ENCODE measurements at places on chromosomes 5 and 9.

DNA sequence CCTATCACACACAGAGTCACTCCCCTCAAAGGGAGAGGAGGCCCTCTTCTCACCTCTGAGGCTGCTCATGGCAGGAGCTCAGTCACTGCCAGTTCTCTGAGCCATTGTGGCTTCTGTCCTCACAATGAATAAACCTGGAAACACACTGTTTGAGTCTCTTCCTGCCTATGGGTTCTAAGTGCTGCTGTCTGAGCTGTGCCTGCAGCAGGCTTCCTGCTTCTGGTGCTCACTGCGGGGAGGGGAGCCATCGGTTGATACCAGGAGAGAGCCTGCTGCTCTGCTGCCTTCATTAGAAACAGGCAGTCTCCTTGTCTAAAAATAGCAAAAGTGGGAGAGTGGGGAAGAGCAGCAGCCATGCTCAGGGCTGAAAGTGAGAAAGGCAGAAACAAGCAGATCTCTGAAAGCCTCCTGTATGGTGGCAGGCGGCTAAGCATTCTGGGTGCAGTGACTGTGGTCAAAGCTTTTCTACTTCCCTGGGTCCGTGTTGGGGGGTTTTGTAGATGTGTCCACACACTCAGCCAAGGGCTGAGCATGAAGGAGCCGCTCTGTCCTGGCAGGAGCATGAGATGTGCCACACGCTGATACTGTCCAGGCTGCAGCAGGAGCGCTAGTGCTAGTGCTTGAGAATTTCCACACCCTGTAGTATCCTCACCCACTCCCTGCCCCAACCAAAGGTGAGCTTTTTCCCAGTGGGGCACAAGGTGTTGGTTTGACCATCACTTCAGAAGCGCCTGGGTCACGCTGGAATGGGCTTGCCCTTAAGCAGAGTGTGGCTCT lies 34.2 kb downstream of the PRKACG start:
- peak; percentile 29 for DNase-seq

DNA sequence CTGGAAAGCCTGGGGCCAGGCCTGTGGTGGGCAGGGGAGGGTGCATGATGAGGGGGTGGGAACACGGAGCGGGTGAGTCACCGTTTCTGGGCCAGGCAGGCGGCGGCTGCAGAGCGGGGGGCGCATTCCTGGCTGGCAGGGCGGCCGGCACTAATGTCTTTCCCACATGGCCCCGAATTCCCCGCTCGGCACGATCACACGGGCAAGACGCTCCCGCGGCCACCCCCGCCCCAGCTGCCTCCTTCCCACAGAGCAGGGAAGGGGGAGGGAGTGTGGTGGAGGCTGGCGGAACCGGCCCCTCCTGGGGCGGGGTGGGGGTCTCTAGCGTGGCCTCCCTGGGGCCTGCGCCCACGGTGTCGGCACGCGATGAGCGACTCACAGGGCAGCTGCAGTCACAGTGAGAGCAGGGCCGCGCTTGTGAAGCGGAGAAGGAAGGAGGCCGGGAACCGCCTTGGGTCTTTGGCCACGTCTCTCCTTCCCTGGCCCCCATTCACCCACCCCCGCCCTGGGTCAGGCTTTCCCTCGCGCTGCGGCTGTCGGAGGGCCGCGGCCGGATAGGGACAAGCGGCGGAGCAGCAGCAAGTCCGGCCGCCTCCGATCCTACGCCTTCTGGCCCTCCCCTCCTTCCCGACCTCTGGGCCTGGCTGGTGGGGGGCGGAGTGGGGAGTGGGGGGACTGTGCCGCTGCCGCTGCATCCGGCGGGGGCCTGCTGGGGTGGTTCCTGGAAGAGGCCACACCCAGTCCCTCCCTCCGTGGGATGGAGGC lies 48.9 kb downstream of the CXXC5 start:
- DNase-seq = no peak

DNA sequence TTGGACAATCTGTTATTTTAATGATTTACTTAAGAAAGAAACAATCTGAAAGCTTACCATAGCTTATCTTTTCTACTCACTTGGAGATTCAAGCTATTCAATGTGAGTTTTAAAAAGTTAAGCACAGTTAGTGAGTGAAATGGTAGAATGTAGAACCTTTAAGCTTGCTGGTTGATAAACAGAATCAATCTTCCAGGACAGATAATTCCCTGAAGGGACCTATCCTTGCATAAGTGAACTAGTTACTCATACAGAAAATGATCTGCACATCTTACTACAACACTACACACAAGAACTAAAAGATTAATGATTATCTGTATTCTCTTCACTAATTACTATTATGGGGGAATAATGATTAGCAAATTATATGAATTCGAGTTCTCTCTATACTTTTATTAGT lies 165.6 kb downstream of the PALM2AKAP2 start:
- DNase-seq = no peak

DNA sequence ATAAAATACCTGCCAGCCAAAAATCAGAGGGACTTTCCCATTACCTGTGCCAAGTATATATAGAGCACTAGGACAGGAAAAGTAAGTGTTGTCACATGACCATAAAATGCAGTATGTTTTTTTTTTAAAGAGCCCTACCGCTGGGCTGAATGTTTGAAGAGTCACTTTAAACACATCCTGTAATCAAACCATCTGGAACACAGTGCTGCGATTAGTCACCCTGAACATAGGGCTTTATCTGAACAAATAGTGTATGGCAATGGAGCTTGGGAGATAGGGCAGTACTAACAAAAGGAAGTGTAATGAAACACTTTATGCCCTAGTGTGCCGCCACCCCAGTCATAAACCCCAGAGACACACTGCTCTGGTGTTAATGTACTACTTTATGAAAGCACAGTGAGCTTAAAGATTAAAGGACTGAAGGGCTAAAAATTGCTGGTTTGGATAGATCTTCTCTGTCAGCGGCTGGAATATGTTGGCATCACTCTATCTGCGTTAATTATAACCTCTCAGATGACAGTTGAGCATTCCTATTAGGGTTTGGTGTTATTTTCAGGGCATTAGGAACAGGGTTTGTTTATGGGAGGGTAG lies 90.4 kb downstream of the ZNF608 start:
- no peak for DNase-seq

GRCh38 chr5:134594797-134595457 lies 37.7 kb downstream of the SAR1B start:
- DNase-seq = no peak

- DNase-seq = no peak
Observed at GRCh38 chr9:71628247-71628646, 140.1 kb downstream of the CEMIP2 start.

DNA sequence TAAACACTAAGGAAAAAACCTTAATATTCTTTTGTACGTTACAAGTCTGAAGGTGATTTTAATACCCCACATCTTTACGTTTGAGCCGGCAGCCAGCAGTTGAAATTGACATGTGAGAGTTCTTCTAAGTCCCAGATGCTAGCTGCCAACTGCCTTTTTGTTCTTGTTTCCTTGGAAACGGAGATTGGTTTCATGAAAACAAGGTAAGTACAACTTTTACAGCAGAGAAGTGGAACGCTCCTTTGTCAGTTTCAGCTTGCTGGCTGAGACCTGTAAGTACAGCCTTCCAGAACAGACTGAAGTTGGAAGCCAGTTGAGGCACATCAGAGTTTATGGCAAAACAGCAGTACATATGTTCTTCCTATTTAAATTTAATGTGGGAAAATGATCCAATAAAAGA lies 1018.4 kb upstream of the ARRDC3 start:
- no peak for DNase-seq

GRCh38 chr9:4569101-4569500 lies 78.8 kb downstream of the SLC1A1 start:
- DNase-seq = no peak

DNA sequence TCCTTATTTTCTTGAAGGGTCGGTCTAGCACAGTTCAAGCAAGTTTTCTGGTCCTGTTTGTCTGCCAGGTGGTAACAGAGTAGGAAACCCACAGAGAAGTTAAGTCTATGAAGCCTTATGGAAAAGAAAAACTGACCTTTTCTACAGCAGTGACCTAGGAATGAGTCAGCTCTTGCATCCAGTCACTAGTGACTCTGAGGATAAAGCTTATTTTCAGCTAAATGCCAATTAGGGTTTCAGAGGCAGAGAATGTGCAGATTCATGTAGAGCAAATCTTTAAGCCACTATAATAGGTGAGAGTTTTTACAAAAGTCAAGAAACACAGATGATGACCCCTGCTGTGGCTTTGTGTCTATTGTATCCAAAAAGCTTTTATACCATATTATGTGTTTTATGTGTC lies 100.7 kb downstream of the CWC27 start:
- no peak for DNase-seq

GRCh38 chr5:40492056-40492455 lies 187.7 kb upstream of the PTGER4 start:
- no peak for DNase-seq

DNA sequence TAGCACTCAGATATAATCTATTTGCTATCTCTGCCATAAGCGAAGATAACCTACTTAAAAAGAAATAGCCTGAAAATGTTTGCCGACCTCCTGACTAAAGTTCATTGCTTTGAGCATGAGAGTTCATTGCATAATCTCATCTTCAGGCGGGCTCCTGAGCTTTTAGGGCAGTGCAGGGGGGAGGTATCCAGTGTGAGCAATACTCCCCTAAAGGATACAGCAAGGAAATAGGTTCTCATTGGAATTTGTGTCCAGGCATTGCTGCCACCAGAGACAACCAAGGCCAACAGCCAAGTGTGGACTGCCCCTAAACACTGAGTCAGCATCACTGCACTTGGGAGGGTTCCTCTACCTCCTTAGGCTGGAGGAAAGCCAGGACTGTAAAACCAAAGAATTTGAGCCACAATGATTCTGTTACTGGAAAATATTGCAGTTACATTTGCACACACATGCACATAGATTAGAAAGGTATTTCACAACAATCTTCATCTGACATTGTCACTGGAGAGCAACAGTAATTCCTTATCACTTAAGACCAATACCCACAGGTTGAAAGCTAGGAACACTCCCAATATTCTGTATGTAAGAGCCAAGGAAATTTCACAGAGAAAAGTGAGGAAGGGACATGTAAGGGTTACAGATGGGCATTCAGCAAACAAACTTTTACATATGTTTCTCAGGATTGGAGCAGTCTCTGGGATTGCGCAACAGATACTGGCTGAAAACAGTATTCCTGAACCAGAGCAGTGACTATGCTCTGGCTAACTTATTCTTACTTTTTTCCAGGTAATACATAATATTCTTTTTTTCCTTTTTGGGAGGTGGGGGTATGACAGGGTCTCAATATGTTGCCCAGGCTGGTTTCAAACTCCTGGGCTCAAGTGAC lies 98.6 kb upstream of the TLE1 start:
- no peak for DNase-seq

DNA sequence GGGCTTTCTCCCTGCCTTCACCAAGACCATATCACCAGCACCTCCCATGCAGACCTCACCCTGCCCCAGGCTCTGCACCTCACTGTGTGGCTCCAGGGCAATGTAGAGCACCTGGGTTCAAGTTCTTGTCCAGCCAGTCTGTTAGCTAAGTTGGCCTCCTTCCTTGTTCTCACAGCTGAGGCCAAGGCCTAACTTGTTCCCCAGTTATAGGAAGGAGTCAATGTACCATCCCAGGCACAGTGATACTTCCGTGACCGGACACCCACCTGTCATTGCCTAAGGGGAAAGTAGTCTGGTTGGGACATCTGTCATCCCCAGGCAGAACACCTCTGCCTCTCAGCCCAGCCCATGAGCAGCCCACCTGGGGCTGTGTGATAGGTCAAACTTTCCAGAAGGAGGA lies 14.4 kb upstream of the ARAP3 start:
- no peak for DNase-seq

DNA sequence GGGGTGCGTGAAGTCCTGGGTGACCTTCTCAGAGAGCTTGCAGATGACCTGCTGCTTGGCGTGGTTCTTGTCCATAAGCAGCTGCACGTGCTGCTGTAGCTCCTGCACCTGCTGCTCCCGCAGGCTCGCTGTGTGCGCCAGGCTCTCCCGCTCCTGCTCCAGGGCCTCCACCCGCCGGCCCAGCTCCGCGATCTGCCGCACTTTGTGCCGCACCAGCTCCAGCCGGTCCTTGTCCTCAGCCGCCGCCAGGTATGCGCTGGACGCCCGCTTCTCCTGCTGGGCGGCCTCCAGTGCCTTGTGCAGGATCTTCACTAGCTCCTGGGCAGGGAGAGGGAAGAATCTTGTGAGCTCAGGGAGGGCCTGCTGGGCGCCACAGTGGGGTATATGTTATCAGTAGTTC lies 28.5 kb upstream of the CORO2A start:
- no peak for DNase-seq

DNA sequence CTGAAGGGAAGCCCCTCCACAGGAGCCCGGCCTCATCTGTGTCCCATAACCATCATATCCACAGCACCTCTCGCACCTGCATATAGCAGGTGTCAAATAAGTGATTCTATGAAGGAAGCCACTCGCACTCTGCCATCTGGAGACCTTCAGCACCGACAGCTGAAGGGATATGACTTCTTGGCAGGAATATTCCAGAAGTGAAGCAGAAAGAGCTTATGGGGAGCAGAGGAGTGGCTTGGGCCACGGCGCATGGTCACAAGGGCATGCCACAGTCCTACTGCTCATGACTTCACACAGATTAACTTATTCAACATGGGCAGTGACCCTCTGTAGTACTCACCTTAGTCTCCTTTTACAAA lies 80.9 kb downstream of the NSUN2 start:
- no peak for DNase-seq

DNA sequence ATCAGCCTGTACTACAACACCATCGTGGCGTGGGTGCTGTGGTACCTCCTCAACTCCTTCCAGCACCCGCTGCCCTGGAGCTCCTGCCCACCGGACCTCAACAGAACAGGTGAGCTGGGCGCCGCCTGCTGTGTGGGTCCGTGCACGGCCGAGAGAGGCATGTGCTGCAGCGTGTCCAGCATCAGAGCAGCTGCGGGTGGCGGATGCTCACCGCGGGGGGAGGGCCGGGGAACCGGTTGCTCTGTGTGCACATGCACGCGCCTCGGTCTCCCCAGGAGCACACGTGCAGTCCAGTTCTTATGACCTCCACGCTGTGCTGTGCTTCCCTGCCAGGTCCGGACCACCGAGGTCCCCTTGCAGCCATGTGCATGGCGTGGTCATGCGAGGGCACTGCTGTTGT lies 7.6 kb downstream of the SLC6A18 start:
- DNase-seq = no peak

GRCh38 chr5:145943674-145944121 lies 7.3 kb downstream of the SH3RF2 start:
- DNase-seq = no peak

GRCh38 chr9:93297659-93298497 lies 113.9 kb downstream of the WNK2 start:
- DNase-seq = no peak

DNA sequence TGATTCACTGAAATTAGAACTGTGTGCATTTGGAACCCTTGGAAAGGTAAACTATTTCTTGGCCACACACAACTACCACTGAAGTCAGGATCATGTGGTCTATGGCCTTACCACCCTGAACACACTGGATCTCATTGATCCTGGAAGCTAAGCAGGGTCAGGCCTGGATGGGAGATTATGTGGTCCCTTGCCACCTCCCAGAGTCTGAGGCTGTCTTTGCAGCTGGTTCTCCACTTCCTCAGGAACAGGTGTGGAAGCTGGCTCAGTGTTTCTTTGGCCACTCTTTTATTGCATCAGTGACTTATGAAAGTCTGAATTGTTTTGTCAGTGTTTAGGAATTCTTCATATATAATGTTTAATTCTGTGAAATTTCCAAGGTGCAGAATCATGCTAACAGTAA lies 89.2 kb downstream of the TEK start:
- DNase-seq = no peak
